ENCODE measurements at places on chromosomes 1 and 21.
A peak's percentile ranks its signal among the peaks of the same experiment; 100 is the strongest.

DNA sequence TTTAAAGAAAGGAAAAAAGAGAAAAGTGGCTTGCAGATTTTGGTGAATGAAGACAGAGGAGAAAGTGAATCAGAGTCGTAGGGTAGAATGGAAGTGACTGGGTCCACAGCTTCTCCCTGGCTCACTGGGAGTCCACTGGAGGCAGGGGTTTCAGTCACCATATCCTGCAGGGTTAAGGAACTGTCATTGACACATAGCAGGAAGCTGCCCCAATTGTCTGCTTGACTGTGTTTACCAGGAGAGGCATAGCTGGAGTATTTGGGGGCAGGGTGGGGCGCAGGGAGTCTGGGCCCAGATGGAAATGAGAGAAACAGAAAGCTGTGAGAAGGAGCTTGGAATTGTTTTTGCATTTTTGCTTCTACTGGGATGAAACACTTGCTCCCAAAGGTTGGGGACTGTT, 228.8 kb upstream of the CSF3R start:
- DNase-seq, result no peak

DNA sequence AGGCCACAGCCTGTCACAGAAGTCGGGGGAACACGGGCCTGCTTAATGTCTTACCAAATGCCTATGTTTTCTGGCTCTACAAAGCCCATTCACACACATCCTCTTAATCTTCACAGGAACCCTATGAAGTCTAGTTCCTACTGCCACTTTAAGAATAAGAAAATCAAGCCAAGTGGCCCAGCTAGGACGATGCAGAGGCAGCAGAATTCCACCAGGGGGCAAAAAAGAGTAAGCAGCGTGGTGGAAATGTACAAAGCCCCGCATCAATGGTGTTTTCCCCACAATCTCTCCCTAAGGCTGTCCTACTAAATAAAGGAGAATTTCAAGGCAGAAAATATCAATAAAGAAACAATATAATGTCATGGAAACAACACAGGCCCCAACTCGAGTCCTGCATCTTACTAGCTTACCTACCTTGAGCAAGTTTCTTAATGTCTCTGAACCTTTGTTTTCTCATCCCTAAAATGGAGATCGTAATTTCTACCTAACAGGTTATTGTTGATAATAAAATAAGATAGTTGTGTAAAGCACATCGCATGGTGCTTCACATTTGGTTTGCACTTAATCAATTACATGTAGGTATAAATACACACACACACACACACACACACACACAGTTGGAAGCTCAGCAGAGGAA, 21.4 kb downstream of the SEC16B start:
- peak; percentile 45 for DNase-seq

DNA sequence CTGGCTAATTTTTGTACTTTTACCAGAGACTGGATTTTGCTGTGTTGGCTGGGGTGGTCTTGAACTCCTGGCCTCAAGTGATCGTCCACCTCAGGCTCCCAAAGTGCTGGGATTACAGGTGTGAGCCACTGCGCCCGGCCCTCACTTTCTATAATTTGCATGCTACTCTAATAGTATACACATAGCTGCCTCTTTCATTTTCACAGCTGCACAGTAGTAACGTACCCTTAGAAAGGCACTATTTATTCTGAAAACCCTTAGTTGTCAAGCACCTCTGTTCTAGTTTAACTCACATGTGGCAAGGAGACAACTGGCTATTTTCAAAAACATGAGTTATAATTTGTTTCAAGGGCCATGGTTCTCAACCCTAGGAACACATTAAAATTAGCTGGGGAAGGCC, 17.2 kb downstream of the TPM3 start:
- DNase-seq, result no peak

- peak; percentile 10 for DNase-seq
These were observed 228.9 kb upstream of the TMEM51 start for GRCh38 chr1:14924455-14925331.

- DNase-seq, result no peak
These were observed 158.8 kb downstream of the TOMM20 start for GRCh38 chr1:234969581-234970400.

GRCh38 chr1:37574834-37575480, 18.2 kb downstream of the DNALI1 start:
- DNase-seq, result peak; percentile 83

- peak; percentile 17 for DNase-seq
These were observed 31.7 kb upstream of the TMEM125 start for GRCh38 chr1:43238085-43238484.

DNA sequence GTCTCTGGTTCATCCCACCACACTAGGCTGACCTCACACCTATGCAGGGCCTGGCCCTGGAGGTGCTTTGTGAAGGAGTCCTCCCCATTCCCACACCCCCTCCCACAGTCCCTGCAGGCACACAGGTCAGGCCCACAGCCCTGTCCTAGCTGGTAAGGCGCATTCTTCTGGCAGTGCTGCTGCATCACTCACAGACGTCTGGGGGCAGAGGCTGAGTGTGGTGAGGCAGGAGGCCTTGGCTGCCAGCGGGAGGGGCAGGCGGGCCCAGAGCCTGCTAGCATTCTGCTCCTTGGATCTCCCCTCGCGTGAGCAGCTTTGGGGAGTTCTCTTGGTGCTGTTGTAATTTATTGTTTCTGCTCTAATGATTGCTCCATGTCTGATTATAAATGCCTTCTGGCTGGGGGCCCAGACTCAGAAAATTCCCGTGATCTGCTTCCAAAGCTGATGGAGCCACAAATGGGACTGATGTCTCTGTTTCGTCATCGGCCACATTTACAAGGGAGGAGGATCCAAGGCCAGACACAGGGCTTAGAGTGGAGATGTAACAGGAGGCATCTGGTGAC, 62.9 kb downstream of the TRABD2B start:
- DNase-seq, result no peak

GRCh38 chr1:206590025-206590758, 22.1 kb downstream of the EIF2D start:
- DNase-seq, result peak; percentile 95

- DNase-seq, result no peak
These were observed 15.6 kb downstream of the CFAP410 start for GRCh38 chr21:44323591-44323990.

DNA sequence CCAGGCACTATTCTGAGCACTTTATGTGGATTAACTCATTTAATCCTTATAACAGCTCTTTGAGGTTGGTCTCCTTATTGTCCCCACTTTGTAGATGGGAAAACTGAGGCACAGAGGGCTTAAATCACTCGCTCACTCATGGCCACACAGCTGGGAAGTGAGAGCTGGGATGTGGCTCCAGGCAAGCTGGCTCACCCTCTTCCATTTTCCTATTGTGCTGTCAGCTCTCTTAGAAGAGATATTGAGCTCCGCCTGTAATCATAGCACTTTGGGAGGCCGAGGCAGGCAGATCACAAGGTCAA, 3.8 kb upstream of the COL8A2 start:
- DNase-seq, result no peak

DNA sequence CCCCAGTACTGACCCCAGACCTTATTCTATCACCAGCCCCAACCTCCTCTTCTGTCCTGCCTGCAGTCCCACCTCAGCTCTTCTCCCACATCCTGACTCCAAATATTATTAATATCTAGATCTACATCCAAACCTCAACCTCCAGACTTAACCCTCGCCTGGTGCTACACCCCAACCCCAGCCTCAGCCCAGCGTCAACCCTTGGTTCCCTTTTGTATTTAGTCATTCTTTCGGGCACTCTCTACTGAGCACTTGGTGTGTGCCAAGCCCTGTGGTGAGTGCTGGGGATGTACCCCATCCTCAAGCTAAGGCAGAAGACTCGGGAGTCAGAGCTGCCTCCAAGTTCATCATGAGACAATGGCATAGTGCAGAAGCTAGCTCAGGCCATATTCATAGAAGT, 1.1 kb downstream of the SHISAL2A start:
- peak; percentile 16 for DNase-seq

- no peak for DNase-seq
These were observed 3.3 kb upstream of the TRPM2 start for GRCh38 chr21:44349847-44350772.

GRCh38 chr1:171841931-171842761, 848 bp downstream of the DNM3 start:
- DNase-seq, result no peak

GRCh38 chr1:243850202-243850451, at the start of gene AKT3:
TSS of gene AKT3 (minus strand) at chr1:243850243. CDS start at chr1:243843170, 7,073 bp downstream.
- DNase-seq, result peak; percentile 82

DNA sequence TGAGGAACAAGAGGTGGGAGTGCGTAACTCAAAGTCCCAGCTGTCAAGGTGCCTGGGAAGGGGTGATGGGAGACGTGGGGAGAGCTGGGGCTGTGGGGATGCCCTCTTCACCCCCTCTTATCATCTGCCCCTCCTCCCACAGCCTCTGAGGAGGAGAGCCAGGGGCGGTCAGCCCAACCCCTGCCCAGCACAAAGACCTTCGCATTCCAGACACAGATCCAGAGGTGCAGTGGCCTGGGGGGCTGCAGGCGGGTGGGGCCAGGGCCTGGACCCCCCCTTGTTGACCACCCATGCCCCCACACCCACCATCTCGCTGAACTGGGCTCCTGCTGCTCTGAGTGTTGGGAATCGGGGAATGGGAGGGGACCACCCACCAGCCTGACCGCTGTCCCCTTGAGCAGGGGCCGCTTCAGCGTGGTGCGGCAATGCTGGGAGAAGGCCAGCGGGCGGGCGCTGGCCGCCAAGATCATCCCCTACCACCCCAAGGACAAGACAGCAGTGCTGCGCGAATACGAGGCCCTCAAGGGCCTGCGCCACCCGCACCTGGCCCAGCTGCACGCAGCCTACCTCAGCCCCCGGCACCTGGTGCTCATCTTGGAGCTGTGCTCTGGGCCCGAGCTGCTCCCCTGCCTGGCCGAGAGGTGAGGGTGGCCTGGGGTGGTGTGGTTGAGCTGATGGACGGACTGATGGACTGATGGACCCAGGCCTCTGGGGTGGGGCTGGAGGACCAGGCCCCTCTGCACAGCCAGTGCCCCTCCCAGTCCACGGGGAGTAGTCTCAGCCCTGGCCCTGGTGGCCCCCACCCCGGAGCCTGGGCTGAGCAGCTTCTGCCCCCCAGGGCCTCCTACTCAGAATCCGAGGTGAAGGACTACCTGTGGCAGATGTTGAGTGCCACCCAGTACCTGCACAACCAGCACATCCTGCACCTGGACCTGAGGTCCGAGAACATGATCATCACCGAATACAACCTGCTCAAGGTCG, 29.7 kb downstream of the TRIM11 start:
- no peak for DNase-seq

DNA sequence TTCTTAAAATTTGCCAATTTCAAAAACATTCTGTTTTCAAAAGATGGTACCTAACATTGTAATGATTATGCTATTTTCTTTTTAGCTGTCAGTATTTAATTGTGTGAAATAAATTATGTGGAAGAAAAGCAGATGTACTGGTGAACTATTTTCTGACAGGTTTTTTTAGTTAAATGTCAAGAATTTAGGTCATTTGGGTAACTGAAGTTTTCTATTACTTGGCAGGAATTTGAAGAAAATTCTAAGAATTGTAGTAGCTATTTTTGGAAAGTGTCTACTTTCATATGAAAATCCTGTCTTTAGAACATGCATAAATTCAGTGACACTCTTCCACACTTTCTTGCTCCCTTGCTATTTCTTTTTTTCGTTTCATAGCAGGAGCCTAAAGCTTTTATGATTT, 28.5 kb upstream of the PTPRC start:
- no peak for DNase-seq

DNA sequence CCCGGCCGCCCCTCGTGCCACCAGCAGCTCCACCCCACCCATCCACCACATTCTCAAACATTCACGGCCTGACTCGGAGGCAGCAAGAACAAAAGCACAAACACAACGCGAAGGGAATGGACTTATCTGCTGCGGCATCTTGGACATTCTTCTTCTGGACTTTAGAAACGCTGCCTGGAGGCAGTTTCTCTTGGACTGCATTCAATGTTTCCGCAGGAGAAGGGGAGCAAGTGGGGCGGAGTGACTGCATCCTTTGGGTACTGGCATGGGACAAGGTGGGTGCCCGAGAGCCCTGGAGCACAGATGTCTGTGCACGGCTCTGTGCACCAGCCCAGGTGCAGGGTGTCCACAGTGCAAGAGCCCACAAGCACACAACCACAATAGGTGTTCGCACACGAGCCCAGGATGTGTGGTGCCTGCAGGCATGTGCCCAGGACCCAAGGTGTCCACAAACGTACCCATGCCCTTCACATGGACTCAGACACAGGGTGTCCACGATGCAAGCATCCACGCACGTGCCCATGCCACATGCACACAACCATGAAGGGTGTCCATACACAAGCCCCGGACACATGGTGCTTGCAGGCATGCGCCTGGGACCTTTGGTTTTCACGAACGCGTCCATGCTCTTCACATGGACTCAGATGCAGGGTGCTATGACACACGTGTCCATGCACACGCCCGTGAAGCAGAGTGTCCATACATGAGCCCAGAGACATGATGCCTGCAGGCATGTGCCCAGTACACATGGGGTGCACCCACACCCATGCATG, 53.6 kb downstream of the WNT9A start:
- no peak for DNase-seq

- DNase-seq, result no peak
These were observed 19.4 kb downstream of the RHBG start for GRCh38 chr1:156388174-156389137.

- DNase-seq, result peak; percentile 39
These were observed 43.5 kb upstream of the MCOLN3 start for GRCh38 chr1:85091671-85092280.

- DNase-seq, result no peak
These were observed 3.1 kb upstream of the SLC16A4 start for GRCh38 chr1:110393691-110394492.

GRCh38 chr1:226766565-226766964, 27.5 kb upstream of the ITPKB start:
- DNase-seq, result no peak

All from activated CD4-positive, alpha-beta T cell treated with anti-CD3 and anti-CD28 coated beads, Interleukin-2, amount 50 U/mL, for 16 hours (primary cell).